D721Med (cell line): ENCODE measurements at places on chromosomes 4 and X.

GRCh38 chrX:150044556-150044955 lies 106.3 kb upstream of the EOLA2 start:
- no peak for DNase-seq

- no peak for DNase-seq
These were observed 878.3 kb downstream of the FSTL5 start for GRCh38 chr4:161285461-161285860.

DNA sequence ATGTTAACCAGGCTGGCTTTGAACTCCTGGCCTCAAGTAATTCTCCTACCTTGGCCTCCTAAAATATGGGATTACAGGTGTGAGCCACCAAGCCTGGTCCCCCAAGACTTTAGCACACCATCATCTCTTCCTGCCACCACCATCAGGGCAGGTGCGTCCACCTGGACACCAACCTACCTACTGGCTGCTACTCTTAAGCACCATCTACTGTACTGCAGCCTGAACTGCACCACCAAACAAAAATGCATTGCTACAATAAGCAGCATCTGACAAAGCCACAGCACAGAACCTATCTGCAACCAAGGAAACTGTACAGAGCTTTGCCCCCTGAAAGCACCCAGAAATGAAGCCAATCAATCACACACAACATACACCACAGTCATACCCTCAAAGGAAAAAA lies 139.7 kb downstream of the EFHC2 start:
- no peak for DNase-seq

DNA sequence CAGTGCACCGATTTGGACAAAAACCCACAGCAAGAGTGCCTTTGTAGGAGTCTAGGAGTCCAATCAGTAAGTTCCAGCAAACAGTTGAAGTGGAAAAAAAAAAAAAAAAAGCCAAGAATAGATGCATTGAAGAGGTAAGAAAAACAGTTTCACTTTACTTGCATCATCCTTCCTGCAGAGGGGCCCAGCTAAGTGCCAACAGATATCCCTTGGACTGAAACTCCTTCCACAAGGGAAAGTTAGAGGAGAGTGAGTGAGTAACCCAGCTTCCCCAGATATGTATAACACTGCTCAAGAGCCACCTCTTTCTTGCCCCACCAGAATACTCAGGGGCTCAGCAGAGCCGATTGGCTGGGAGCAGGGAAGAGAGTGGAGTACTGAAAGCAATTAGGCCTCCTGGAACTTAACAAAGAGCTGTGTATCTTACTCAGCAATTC lies 617.7 kb upstream of the SMIM31 start:
- no peak for DNase-seq

DNA sequence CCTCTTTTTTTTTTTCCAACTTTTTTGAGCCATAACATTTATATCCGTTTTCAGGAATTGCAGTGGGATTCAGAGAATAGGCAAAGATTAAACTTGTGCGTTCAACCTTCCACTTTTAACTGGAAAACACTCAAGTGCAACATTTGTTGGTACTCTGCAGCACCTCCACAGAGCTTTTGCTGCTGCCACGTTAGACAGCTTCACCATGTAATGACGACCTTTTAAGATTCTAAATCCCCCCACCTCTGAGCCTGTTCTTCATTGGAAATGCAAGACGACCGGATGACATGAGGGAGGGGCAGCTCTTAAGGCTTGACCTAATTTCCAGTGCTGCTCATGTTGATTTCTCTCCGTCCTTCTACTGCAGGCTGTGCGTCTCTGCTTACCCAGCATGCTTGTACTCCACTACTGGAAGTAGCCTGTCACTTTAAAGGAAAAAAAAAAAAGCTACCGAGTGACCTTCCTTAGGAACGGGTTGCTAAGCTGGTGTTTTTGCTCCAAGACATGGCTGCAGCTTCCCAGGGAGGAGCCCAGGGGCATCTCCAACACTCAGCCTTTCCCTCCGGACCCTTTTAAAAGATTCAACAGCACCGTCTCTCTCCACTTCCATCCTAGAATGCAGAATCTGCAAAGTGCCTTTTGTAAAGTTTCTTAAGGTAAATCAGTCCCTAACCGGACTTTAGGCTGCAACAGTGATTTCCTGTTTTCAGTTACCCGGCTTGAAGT lies at the start of gene CC2D2A:
Gene CC2D2A, plus strand, starts transcription at position 481 of the 726 bp plus-strand sequence. CDS start 6,051 bp downstream, outside the sequence.
- DNase-seq, result no peak

DNA sequence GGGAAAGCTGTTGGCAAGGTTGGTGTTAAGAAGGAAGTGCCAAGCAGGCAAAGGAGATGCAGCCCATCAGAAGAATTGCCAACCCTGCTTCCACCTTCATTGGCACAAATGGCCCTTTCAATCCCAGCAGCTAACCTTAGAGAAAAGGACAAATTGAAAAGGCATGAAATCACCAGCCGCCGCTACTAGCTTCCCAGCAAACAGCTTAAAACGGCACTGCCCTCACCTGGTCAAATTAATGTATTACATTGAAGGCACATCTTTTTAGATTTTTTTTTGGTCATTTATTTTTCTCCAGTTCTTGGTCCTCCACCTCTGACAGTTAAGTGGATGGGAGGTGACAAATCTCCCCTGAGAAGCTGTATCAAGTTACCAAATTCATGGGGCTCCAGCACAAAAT lies 51.0 kb upstream of the NHSL2 start:
- no peak for DNase-seq

DNA sequence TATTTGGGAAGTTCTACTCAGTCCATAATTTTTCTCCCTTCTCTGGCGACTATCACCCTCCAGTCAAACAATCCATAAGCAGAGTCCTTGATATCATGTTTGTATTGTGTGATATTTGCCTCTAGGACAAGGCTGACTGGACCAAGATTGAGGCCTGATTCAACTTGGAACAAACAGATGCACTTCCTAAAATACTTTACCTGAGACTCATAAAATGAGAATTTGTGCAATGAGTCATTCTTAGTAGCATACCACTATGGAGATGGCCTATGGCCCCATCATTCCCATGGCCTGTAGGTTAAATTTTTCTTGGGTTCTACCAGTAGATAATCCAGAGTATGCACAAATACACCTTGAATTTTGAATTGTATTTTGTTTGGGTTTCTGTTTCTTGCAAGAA lies 74.2 kb upstream of the DMD start:
- no peak for DNase-seq

DNA sequence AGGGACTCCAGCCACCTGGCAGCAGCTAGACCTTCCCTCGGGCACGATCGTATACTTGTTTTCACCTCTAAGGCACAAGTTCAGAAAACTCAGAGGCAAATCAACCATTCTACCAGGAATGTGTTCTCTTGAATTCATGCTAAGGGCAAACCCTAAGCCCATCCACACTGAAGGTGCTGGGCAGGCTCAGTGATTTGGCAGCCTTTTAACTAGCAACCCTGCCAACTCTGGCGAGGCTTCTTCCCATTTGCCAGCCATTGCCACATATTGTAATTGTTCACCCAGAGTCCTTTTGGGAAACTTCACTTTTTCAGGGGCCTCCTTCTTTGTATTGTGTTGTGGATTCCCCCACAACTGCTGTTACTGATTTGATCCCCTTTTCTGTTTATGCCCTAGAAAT lies 298.6 kb upstream of the LDB2 start:
- DNase-seq, result no peak

- DNase-seq, result no peak
These were observed 347.4 kb upstream of the FGF13 start for GRCh38 chrX:139058831-139059495.

- DNase-seq, result no peak
These were observed 10.0 kb downstream of the QRFPR start for GRCh38 chr4:121370729-121371325.

DNA sequence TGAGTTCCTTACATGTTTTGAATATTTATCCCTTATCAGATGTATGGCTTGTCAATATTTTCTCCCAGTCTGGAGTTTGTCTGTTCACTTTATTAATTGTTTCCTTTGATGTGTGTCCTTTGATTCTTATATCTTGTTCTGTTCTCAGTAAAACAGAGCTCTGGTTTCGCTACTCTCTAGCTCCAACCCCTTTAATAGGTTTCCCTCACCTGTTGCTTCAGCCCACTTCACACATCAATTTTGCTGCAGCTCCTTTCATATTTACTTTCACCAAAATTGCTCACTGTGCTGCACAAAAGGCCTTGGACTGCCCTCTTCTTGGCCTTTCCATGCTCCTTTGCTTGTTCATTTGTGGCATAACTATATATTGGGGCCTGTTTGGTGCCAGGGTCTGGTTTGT lies 85.1 kb downstream of the CFAP299 start:
- DNase-seq, result no peak

DNA sequence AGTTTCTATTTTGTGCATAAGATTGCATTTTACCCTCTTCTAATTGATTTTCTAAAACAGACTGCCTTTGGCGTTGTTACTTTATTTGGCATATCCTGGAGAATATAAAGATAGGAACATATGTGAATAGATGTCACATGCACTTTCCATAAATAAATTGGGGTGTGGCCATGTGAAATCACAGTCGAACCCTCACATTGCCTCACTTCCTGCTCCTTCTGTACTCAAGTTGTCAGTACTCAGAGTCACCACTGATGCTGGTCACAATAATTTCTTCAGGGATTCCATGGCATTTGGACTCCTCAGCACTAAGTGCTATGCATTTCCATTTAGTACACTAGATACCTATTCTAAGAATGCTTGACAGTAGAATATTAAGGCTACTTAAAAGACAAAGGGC lies 1.4 kb upstream of the EMCN start:
- DNase-seq, result no peak

GRCh38 chrX:153687121-153688039 lies at the start of gene SLC6A8:
SLC6A8 (plus strand) TSS chrX:153687926; CDS start chrX:153688575, 649 bp downstream.
- DNase-seq, result no peak

- no peak for DNase-seq
These were observed 13.6 kb downstream of the PROM1 start for GRCh38 chr4:16070203-16070602.

- DNase-seq, result no peak
These were observed 38.8 kb downstream of the SEPTIN6 start for GRCh38 chrX:119654112-119654531.

GRCh38 chr4:164613792-164614191 lies 140.1 kb upstream of the SMIM31 start:
- no peak for DNase-seq

GRCh38 chr4:174429701-174430410 lies 92.4 kb downstream of the HPGD start:
- DNase-seq, result no peak

GRCh38 chrX:21153503-21153902 lies 220.7 kb upstream of the CNKSR2 start:
- DNase-seq, result no peak

DNA sequence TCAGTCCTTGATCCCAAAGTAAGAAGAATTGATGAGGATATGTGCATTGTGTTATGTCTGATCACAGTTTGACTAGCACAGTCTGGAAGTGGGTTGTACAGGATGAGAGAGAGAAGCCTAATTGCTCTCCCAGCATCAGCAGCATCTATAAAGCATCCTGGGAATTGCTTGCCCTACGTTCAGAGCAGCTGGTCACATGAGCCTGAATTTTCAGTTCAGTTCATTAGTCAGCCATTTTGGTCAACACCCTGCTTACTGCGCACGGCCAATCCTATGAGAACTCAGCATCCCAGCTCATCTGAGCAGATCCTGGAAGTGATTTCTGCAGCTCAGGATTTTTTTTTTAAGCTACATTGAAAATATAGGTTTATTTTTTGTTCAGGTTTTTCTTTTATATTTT lies at the start of gene RUFY3:
Gene RUFY3, plus strand, starts transcription at position 218 of the 400 bp plus-strand sequence. CDS start 610 bp downstream, outside the sequence.
- no peak for DNase-seq

DNA sequence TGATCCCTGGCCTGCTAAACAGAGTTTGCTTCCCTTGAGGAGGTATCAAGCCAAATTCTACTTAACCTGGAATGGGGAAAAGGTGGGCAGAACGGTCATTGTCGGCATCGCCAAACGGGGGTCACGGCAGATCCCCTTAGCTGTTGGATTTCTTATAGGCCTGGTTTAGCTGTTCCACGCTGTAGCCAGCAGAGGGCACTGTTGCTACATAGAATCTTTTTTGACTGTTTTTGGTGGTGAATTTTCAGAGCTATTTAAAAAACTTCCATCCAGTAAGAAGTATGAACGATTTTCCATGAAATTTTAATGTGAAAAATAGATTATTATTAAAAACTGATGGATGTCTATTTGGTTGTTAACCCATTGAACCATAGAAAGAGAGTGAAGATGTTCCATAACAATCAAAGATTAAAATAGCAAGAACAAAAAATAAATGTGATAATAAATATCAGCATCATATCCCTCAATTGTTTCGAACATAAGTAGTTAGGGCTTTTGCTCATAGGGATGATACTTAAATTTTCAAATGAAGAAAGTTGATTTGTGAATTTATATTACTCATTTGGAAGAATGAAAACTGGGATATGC lies 56.6 kb downstream of the LINC00632 start:
- no peak for DNase-seq
